Fibroblast of skin of right quadriceps (primary cell): ENCODE measurements at places on chromosomes 1 and 21.

DNA sequence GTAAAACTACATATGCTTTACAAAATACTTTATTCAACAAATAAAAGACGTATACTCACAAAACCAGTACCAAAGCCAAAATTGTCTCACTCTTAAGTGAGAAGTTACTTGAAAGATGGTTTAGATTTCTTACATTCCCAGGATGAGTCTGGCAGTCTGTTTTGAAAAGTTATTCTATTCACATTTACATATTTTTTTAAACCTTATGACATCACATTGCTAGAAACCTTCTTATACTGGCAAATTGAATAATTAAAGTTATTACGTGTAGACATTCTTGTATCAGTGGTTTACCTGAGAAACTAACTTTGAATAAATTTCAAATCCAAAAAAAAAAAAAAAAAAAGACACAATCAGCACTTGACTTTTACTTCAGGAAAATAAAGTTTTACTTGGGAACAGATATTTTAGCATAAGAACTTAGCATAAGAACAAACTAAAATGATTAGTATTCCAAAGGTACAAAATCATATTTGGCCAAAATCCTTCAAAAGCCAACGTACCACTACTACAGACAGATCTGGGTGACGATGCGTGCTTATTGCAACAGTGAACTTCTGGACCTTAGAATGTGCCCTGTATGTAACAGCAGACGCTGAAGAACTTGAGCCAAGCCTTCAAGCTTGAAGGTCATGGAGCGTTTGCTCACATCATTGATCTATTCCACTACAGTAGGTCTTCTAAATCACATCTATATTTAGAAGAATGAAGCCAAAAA lies 2.5 kb downstream of the CDC42BPA start:
- peak; percentile 44 for DNase-seq

GRCh38 chr1:46769028-46769740 lies 29.7 kb upstream of the CYP4B1 start:
- DNase-seq, result no peak

DNA sequence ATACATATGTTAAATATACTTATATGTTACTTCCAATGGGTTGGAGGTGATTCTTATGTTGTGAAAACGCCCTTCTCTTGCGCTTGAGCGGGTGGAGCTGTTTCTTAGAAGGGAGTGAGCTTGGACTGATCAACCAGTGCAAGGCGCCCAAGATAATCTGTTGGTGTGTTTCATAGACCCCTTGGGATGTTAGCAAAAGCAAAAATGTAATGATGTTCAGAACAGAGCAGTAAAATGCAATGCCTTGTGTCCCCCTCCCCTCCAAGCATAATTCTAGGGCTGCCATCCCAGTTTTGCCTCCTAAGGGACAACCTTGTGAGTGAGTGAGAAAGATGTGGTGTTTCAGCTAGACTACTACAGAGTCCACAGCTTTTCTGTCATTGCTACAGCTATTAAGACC lies 6.2 kb upstream of the CD34 start:
- DNase-seq, result no peak

DNA sequence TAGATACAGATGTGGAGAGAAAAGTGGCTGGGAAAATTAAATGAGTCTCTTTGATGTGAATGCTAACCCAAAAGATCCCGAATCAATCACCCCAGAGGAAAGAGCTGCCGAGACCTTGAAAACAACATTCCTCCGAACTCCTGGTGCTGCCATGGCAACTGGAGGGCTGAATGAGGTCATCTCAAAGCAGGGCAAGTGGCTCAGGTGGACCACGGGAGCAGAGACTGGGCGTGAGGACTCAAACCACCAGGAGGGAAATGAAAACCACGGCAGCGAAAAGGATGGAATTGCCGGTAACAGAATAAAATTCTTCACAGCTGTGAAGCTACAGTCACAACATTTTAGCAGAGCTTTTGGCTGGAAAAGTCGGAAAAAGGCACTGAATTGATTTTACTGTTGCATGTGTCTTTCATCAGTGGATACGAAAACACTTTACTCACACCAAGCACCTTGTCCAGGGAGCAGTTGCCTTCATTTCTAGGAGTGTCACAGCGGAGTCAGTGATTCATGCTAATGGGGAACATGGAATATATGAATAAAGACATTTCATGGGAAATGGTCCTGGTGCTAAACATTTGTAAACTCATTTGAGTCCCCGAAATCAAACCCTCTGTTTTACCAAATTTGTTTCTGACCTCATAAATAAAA lies 23.2 kb upstream of the BECN2 start:
- DNase-seq, result peak; percentile 64

GRCh38 chr1:47434051-47434842 lies 3.6 kb upstream of the FOXD2 start:
- peak; percentile 48 for DNase-seq

- DNase-seq, result no peak
Observed at GRCh38 chr1:9621032-9621431, 30.5 kb upstream of the PIK3CD start.

DNA sequence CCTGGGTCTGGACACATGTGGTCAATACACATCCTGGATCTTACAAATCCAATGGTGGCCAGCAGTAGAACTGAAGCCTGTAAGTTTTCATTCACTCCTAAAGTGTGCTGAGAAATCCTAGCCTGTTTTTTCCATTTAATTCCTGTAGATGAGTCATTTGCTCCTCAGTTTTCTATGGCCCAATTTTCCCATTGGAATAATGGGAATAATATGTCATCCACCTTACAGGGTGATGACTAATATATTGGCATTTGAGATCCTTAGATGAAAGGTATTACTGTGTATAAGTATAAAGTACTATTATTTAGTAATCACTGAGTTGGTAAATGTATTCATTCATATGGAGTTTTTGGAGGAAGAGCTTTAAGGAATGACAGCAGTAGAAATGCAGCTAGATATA lies 89.7 kb upstream of the ADAR start:
- peak; percentile 19 for DNase-seq

DNA sequence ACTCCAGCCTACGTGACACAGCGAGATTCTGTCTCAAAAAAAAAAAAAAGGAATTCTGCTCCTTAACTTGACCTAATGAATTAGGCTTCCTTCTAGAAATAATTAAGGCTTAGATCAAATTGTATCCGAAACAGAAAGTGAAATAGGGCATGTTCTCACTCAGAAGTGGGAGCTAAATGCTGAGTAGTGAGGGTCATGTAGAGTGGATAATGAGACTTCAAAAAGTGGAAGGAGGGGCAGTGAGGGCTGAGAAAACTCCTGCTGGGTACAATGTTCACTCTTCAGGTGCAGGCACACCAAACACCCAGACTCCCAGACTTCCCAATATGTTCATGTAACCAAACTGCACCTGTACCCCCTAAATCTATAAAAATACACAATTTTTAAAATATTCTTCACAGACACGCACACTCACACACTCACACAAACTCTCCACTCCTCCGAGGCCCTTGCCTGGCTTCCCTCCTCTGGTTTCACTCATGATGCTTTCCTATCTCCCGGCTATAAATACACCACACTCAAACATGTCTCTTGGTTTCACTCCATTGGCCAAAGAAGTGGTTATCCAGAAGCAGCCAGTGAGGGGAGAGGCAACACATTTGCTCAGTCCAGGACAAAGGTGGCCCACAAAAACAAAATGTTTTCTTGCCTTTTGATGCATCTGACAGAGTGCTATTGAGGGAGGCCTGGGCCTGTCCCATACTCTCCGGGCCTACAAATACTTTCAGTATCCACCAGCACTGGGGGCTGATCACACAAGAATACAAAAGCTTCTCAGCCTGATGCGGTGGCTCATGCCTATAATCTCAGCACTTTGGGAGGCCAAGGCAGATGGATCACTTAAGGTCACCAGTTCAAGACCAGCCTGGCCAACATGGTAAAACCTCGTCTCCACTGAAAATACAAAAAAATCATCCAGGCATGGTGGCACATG lies 249.2 kb downstream of the TOMM20 start:
- DNase-seq, result no peak

- DNase-seq, result peak; percentile 35
Observed at GRCh38 chr1:222240536-222241181, 307.2 kb downstream of the HHIPL2 start.

- peak; percentile 68 for DNase-seq
Observed at GRCh38 chr1:173853074-173853473, 14.7 kb downstream of the GAS5 start.

- no peak for DNase-seq
Observed at GRCh38 chr1:197998110-197998509, 80.9 kb downstream of the LHX9 start.
